Chondrocyte (in vitro differentiated cells): ENCODE measurements at places on chromosomes 3 and 15.

- H3K36me3 ChIP-seq: peaks cover 1% of the 10 kb centered on the region
- peaks cover 4% of the 10 kb centered on the region for H3K27me3 ChIP-seq
- peak; percentile 24 for DNase-seq
- H3K4me3 ChIP-seq: no peak overlapping the region
- H3K4me1 ChIP-seq: no peaks in the 10 kb centered on the region
These were observed 841.9 kb downstream of the CADM2 start for GRCh38 chr3:85800676-85801075.

- DNase-seq: no peak
- no peaks in the 10 kb centered on the region for H3K4me1 ChIP-seq
- no peak overlapping the region for H3K4me3 ChIP-seq
These were observed 6.3 kb upstream of the CDC25A start for GRCh38 chr3:48194446-48195071.

DNA sequence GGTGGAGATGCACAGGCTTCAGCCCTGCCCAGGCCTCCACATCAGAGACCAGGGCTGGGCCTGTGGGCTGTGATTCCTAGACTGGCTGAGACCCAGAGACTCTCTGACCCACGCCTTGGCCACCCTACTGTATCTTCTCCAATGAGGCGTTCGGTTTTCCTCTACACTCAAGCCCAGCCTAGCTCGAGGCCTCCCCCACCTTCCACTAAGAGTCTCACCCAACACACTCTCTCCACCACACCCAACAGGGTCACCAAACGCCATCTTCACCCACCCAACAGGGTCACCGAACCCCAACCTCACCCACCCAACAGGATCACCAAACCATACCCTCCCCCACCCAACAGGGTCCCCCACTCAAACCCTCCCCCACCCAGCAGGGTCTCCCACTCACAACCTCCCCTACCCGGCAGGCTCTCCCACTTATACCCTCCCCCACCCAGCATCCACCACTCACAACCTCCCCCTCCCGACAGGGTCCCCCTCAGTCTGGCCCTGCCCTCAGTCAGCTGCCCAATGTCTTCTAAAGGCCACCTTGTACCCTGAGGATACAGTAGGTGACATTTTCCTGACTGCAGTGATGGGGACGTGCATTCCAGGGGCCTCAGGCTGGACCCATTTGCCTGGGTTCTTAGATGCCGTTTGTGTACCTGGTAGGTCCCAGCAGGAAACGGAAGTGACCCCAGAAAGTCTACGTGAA, 20.4 kb downstream of the CFAP100 start:
- DNase-seq: no peak
- peaks cover 33% of the 10 kb centered on the region for H3K27me3 ChIP-seq
- no peaks in the 10 kb centered on the region for H3K36me3 ChIP-seq
- H3K4me3 ChIP-seq: no peak overlapping the region

GRCh38 chr3:179666030-179666429, 13.2 kb downstream of the USP13 start:
- H3K27me3 ChIP-seq: no peaks in the 10 kb centered on the region
- peaks cover 26% of the 10 kb centered on the region for H3K4me1 ChIP-seq
- DNase-seq: no peak
- no peaks in the 10 kb centered on the region for H3K36me3 ChIP-seq

- H3K4me3 ChIP-seq: no peak overlapping the region
- H3K27ac ChIP-seq: no peak overlapping the region
- no peak for DNase-seq
- H3K4me1 ChIP-seq: no peaks in the 10 kb centered on the region
- peaks cover 21% of the 10 kb centered on the region for H3K36me3 ChIP-seq
- no peaks in the 10 kb centered on the region for H3K27me3 ChIP-seq
These were observed 30.3 kb downstream of the PPP1R2 start for GRCh38 chr3:195512798-195513345.

GRCh38 chr3:186214670-186215069, 105.8 kb upstream of the ETV5 start:
- H3K27me3 ChIP-seq: peaks cover 17% of the 10 kb centered on the region
- peaks cover 15% of the 10 kb centered on the region for H3K4me1 ChIP-seq
- no peak for DNase-seq
- H3K4me3 ChIP-seq: no peak overlapping the region
- H3K36me3 ChIP-seq: no peaks in the 10 kb centered on the region
- no peak overlapping the region for H3K27ac ChIP-seq

GRCh38 chr15:90557186-90558084, 27.7 kb downstream of the CRTC3 start:
- H3K27me3 ChIP-seq: no peaks in the 10 kb centered on the region
- DNase-seq: no peak
- H3K4me1 ChIP-seq: peaks cover 77% of the 10 kb centered on the region
- peak overlapping the region; percentile 89 for H3K27ac ChIP-seq
